Activated CD4-positive, alpha-beta T cell treated with anti-CD3 and anti-CD28 coated beads, Interleukin-2, amount 50 U/mL, for 1 hour (primary cell): ENCODE measurements at places on chromosomes 6 and 20.

- DNase-seq, result no peak
These were observed 21.1 kb upstream of the CD24 start for GRCh38 chr6:106995640-106996039.

- no peak for DNase-seq
These were observed 167.8 kb upstream of the RIPOR2 start for GRCh38 chr6:25103603-25104002.

DNA sequence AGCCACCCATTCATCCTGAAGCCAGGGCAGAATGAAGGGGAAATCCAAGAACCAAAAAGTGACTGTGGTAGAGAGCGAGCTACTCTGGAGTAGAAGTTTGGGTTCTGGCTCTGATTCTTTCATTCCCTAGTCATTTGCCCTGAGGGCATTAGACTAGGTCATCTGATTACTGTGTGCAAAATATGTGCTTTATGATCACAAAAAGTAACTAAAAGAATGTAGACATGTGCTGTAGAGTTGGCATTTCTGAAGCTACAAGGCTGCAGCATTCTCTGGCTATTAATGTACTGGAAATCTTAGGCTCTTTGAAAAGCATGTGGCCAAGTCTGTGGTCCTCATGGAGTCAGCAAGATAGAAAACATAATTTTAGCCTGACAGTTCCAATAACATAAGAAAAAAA, 94.2 kb downstream of the TBC1D7 start:
- no peak for DNase-seq

GRCh38 chr20:31894980-31895675, 24.7 kb downstream of the TTLL9 start:
- no peak for DNase-seq

- DNase-seq, result no peak
These were observed 207.0 kb downstream of the SYNDIG1 start for GRCh38 chr20:24676353-24676977.
